ENCODE measurements at places on chromosomes 7 and 10. TPM values are rescaled to one million over a fixed set of nuclear protein-coding genes. Genes with fewer than 3 reads are reported as not detected.

DNA sequence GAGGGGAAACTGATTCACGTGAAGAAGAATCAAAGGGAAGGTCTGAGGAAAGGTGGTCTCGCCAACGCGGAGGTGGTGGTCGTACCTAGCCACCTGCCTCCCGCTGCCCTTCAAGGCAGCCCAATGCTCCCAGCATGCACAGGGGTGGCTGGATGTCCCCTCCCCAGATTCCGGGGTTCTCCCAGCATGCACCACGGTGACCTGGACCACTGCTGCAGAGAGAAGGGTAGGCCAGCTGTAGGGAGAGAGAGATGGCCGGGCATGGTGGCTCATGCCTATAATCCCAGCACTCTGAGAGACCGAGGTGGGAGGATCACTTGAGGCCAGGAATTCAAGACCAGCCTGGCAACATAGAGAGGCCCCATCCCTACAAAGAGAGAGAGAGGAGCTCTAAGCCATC is 32.4 kb upstream of the PPP2R2D start:
- DNase-seq = no peak

DNA sequence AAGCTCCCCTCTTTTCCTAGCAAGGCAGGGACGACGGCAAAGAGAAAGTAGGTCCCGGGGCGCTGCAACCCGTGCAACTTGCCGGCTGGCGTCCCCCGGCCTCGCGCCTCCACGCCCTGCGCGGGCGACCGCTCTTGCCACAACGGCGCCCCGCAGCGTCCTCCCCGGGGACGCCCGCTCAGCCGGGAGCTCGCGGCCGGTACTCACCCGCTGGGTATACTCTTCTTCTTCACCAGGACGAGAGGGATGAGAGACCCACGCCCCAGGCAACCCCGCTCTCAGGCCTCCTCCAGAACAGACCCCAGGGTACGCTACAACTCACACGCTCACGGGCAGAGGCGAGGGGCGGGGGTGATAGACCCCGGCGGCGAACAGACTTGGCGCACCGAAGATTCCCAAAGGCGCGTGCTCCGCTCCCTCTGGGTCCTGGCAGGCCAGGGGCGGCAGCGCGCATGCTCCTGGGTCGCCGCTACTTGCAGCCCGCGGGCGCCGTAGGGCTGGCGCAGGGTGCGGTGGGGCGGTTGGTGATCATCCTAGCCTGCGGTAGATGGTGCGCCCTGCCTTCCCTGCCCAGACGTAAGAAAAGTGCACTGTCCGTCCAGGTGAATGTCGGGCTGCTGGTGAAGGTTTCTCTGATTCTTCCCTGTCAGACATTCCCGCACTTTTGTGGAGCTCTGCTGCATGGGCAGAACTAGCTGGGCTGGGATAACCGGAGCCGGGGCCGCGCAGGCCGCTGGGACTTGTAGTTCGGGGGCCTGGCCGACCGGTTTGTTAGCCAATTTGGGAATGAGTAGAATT is at the start of gene CC2D2B:
Gene CC2D2B, plus strand, starts transcription at position 520 of the 798 bp plus-strand sequence. CDS start 3,349 bp downstream, outside the sequence.
- peak; percentile 89 for DNase-seq

CPXM2 gene
- total RNA-seq = not detected

GRCh38 chr7:78176171-78176570 is 377.6 kb downstream of the PHTF2 start:
- DNase-seq = no peak

ASZ1 gene
- total RNA-seq = not detected

RPP30 gene
- 44.1 TPM for total RNA-seq

NRCAM gene
- 60.4 TPM for total RNA-seq

GRCh38 chr7:88396948-88397322 is 90.2 kb upstream of the STEAP4 start:
- no peak for DNase-seq

- DNase-seq = peak; percentile 15
Measured at GRCh38 chr7:91837397-91838070, 43.0 kb downstream of the MTERF1 start.

GRCh38 chr10:21135023-21135931 is 238.2 kb upstream of the NEBL start:
- DNase-seq = no peak

GRCh38 chr7:33698041-33698440 is 207.3 kb upstream of the BMPER start:
- no peak for DNase-seq

DNA sequence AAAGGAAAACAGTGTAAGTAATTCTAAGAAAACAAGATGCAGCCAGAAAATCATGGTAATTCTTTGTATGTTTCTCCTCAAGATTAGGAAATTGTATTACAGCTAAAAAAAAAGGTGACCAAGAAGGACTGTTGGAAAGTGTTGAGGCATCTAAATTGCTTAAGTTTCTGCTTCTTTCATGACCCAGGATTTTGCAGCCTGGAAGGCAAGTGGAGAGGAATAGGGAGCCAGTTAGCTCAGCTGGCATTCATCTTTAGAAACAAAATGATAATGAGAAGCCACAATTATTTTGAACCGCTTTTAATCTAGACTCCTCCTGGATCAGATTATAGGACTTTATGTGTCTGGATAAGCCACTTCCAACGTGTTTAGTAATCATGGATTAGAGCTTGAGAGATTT is 56.8 kb upstream of the TMEM229A start:
- no peak for DNase-seq

DNA sequence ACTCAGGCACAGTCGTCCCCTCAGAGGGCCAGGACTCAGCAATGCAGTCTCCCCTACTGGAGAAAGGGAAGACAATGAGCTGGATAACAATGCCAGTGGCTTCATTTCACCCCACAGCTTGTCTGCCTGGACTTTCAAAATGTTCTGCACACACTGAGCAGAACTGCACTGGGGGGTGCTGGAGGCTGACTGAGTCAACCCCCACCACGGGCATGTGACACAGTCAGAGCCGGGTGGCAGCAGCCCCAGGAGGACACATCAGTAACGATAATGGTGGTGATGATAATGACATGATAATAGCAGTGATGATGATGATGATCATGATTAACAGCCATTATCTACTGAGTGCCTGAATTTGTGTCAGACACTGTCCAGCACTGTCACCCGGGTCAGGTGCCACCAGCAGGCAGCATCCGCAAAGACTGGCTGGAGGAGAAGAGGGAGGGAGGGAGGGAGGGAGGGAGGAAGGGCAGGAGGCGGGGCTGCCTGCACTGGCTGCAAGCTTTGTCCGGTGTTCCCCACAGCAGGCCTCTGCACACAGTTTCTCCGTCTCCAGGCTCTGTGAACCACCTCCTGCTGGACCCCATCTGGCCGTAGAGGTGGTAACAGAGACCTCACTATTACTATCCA is 67.4 kb downstream of the PLXNA4 start:
- DNase-seq = no peak

GRCh38 chr7:40996233-40996677 is 706.6 kb downstream of the INHBA start:
- peak; percentile 25 for DNase-seq

DNA sequence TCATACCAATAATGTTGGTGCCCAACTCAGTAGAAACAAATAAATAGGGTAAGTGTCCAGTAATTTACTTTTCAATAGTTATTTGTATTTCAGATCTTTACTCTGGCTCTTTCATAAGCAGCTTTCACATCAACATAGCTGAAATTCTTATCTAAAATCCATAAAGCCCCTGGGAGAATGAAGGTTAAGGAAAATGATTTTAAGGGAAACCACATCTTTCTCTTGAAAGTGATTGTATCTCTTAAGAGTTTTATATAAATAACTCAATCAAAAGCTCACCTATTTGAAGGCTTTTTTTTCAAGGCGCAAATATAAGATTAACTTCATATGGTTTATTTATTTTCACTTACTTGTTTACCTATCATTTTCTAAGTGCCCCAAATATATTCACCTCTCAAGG is 324.4 kb downstream of the HGF start:
- DNase-seq = no peak

GRCh38 chr10:17836942-17837341 is 27.8 kb downstream of the MRC1 start:
- DNase-seq = peak; percentile 20

OPALIN gene
- not detected for total RNA-seq

EPO gene
- 0.88 TPM for total RNA-seq

DNA sequence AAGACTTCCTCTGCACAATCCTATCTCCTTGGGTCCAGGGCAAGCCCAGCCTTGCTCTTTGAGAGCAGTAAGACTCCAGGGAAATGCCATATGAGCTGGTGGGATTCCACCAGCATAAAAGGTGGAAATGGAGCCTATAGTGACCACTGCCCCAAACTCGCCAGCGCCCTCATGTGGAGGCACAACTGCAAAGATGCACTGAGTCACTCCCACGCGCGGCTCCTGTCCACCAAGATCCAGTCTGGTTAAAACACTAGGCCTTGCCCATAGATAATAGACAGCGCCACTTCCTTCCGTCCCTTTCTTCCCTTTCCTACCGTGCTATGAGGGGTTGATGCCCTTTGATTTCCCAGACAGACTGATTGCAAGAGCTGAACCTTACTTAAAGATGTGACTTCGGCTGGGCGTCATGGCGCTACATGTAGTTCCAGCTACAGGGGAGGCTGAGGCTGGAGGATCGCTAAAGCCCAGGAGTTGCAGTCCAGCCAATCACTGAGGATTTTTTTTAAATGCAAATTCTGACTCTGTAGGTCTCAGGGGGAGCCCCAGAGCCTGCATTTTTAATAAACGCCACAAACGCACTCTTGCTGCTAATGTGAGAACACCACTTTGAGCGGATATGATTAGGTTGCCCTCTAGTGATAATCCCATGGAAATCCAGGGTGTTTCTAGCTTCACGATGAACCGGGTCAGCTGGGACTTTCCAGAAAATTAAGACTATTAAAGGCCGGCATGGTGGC is 136.5 kb downstream of the EPC1 start:
- peak; percentile 61 for DNase-seq

DNA sequence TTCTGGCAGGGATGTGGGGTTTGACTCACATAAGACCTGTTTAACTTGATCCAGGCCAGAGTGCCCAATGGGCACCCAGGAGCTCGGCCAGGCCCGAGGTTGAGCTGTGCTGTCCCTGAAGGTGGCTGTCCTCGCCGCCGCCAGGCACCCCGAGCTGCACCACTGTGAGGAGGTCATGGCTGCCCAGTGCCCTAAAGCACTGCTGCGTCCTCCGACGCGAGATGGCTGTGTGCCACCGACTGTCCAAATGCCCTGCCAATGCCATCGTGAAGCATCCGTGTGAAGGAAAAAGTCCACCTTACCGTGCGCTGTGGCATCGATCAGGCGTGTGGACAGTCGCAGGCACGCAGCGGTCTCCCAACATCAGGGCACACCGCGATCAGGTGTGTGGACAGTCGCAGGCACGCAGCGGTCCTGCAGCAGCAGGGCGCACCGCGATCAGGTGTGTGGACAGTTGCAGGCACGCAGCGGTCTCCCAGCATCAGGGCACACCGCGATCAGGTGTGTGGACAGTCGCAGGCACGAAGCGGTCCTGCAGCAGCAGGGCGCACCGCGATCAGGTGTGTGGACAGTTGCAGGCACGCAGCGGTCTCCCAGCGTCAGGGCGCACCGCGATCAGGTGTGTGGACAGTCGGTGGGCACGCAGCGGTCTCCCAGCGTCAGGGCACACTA is 120.3 kb downstream of the VIPR2 start:
- DNase-seq = no peak

GRCh38 chr10:10209167-10209566 is 808.5 kb upstream of the CELF2 start:
- DNase-seq = peak; percentile 54

GRCh38 chr10:59273445-59273844 is 88.9 kb downstream of the FAM13C start:
- peak; percentile 32 for DNase-seq

GRCh38 chr7:157693071-157693520 is 356.3 kb downstream of the DNAJB6 start:
- no peak for DNase-seq

DNA sequence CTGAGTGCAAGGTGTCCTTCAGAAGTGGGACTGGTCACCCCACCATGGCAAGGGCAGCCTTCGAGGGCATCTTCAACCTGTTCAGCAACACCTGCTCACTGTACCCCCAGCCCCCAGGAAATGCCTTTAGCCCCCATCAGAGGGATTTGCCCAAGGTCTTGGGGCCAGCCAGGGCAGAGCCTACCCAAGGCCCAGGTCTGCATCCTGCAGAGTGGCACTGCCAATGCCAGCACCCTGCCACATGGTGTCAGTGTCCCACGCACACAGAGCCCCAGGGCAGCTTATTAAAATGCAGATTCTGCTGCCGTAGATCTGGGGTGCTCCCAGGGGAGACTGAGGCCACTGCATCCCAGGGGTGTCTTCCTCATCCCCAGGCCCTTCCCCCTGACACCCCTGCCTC is 106.2 kb upstream of the KCTD7 start:
- peak; percentile 17 for DNase-seq

DNA sequence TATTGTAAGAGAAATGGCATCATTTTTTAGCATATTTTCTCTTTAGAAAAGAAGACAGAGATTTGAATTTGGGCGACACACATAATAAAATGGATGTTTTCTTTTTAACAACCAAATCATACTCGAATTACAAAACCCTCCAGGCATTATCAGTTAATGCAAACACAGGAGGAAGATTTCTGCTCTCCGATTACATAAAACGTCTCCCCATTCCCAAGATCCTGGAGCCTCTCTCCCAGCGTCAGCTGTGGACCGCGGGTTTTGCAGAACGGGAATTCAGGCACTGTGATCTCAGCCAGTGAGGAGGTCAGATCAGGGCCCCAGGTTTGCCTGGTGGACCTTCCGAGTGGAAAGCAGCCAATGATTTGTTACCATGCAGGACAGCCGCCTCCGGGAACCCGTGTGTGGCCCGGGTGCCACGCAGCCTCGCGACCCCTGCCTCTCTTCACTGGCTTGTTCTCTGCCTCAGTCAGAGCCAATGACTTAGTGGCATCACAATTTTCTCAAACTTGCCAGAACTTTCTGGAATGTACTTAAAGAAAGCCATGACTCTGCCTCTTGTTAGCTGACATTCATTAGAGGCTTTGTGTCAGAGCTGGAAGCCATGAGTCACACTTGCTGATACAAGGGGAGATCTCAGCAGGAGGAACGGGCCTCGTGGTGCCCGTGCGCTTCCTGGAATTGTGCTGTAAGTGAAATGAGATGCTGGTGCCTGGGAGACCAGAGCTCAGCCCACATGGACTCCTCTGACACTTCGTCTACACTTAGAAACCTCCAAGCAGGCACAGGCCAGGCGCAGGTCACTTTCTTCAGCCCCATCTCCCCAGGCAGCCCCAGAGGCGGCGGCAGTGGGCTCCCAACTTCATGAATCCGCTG is 246.1 kb downstream of the KLF6 start:
- peak; percentile 79 for DNase-seq

DNA sequence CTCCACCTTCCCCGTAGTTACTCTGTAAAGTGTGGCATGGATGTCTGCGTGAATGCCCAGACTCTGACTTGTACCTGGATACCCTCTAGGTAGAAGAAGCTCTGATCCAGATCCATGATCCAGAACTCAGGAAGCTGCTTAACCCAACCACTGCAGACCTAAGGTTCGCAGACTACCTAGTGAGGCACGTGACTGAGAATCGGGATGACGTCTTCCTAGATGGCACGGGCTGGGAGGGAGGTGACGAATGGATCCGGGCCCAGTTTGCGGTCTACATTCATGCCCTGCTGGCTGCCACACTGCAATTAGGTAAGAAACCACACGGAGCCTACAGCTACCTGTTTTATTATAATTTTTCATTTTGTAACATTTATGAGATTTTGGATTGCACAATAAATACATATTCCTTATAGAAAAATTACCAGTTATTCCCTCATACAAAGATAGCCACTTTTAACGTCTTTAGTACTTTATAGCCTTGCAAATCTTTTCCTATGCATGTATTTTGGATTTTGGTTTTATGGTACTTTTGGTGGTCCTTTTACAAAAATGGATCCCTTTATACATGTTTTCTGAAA is 77.9 kb downstream of the AVL9 start:
- no peak for DNase-seq

Measured in myocyte (in vitro differentiated cells).